NCI-H2227 treated with DMSO at 0.1 percent for 48 hours (cell line): ENCODE measurements at places on chromosomes 1 and 21.

GRCh38 chr1:20405051-20405754 lies 80.8 kb downstream of the CAMK2N1 start:
- DNase-seq = no peak

GRCh38 chr1:236890152-236891056 lies 95.3 kb downstream of the MTR start:
- DNase-seq = no peak

GRCh38 chr1:100530880-100531487 lies 7.0 kb upstream of the GPR88 start:
- DNase-seq = no peak

- DNase-seq = no peak
These were observed 880 bp downstream of the IGSF21 start for GRCh38 chr1:18108299-18109057.

DNA sequence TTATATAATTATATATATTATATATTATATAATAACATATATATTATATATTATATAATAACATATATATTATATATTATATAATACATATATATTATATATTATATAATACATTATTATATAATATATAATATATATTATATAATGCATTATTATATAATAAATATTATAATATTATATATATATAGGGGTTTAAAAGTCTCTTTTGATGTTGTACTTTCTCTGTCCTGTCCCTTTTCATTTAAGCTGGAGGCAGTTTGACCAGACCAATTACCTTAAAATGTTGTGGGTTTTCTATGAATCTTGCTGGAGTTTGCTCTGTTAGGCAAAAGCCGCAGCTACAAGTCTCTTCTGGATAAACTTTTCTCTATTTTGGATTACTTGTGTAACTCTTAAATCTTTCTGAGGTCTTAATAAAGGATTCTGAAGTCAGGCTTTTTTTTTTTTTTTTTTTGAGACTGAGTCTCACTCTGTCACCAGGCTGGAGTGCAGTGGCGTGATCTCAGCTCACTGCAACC lies 22.2 kb upstream of the KIF1B start:
- no peak for DNase-seq

GRCh38 chr1:193697776-193698175 lies 511.4 kb upstream of the B3GALT2 start:
- no peak for DNase-seq

GRCh38 chr1:211541278-211541677 lies 37.7 kb downstream of the SLC30A1 start:
- DNase-seq = no peak

DNA sequence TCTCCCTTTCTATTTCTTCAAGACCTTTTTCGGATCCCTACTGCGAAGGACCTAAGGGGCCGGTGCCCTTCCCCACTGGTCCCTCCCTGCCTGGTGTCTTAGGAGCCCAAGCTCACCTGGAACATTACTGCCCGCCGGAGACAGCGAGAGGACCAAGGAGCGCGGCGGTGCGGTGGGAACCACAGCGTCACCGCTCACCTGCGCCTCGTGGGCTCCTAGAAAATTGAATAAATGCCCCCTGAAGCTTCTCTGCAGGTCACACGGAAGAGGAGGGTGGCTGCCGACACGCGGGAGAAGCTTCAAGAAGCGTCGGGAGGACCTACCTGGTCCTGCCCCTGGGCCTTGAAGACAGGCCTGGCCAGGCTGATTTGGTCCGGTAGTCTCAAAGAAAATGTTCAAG lies 65.2 kb downstream of the PPIAL4A start:
- no peak for DNase-seq

GRCh38 chr1:209080170-209080781 lies 503.2 kb upstream of the CAMK1G start:
- no peak for DNase-seq

DNA sequence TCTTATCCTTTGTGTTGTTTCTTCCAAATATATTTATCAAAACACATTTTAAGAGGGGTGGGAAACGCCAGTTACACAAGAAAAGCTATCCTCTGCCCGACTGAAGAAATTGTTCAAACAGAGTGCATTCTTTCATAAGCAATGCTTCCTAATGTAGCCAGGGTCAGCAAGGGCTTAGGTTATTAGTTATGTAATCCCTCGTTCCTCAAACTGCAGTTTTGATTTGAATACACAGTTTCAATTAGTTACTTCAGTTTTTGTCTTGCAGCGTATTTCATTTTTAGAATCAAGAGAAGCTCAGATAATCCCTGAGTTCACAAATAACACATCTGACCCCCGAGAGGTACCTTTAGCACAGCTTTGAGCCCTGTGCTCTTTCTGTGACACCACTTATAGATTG lies 141.7 kb upstream of the NRIP1 start:
- DNase-seq = no peak

DNA sequence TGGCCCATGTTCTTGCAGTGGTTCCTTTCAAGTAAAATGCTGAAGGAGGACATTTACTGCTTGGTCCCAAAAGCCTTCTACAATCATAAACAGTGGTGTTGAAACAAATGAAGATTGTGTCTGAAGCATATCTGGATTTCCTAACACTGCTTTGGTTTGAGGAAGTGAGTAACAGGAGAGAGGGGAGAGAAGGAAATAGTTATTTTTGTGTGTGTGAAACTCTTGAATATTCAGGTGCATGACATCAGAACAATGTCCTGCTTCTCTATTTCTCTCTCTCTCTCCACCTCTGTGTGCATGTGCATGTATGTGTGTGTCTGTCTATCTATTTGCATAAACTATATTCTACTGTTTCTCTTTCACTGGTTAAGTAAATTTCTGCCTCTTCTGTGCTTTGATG lies 61.4 kb upstream of the TNFSF18 start:
- no peak for DNase-seq

DNA sequence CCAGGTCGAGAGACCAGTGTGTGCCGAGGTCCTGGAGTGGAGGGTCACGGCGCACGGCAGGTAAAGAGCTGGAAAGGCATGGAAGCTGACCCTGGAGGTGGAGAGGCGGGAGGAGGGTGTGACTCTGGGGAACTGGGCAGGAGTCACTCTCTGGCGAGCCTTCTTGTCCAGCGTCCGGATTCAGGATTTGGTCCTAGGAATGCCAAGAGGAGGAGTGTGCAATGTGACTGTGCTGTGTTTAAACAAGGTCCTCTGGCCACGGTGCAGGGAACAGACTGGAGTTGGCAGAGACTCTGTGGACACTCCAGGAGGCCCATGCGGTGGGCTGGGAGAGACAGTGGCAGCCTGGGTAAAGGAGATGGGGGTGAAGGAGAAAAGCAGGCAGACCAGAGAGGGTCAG lies 64.2 kb upstream of the CASZ1 start:
- DNase-seq = no peak

GRCh38 chr1:177424744-177425143 lies 254.0 kb downstream of the BRINP2 start:
- DNase-seq = no peak

- DNase-seq = peak; percentile 99
These were observed at the start of gene PCBP3 for GRCh38 chr21:45643021-45643980. TSS of gene PCBP3 (plus strand) at chr21:45643725. CDS start at chr21:45850086, 206,361 bp downstream.

GRCh38 chr1:15758343-15758931 lies at the start of gene FBLIM1:
TSS of gene FBLIM1 (plus strand) at chr1:15758795. CDS start at chr1:15764984, 6,189 bp downstream.
- no peak for DNase-seq

DNA sequence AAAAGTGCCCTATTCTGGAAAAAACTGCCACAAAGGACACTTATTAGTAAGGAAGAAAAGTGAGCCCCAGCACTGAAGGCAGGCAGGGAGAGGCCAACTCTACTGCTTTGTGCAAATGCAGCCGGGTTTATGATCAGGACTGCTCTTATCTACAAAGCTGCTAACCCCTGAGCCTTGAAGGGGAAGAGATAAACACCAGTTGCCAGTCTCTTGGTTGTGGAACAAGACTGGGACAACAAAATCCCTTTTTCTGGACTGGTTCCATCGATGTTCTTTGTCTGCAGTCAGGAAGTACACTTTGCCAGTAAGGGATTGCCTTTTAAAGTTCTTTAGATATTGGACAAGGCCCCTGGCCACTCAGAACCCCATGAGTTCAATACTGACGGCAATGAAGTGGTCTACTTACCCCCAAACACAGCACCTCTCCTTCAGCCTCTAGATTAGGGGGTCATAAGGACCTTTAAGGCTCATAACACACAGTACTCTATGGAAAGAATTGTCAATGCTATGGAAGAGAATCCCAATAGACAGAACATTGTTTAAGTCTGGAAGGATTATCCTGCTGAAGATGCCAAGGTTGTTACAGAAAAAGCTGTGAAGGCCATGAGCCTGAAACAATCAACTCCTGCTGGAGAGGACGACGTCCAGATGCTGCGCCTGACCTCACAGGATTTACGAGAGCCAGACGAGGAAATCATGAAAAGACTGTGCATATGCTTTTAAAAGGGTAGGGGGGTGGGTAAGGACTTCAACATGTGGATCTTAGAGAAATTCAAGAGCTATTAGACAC lies 43.6 kb downstream of the GNB1 start:
- no peak for DNase-seq

- no peak for DNase-seq
These were observed 446.6 kb downstream of the PLA2G4A start for GRCh38 chr1:187275346-187275745.

GRCh38 chr1:205453466-205453865 lies 2.4 kb downstream of the BLACAT1 start:
- DNase-seq = no peak

GRCh38 chr1:101738475-101738874 lies 258.3 kb downstream of the OLFM3 start:
- no peak for DNase-seq

DNA sequence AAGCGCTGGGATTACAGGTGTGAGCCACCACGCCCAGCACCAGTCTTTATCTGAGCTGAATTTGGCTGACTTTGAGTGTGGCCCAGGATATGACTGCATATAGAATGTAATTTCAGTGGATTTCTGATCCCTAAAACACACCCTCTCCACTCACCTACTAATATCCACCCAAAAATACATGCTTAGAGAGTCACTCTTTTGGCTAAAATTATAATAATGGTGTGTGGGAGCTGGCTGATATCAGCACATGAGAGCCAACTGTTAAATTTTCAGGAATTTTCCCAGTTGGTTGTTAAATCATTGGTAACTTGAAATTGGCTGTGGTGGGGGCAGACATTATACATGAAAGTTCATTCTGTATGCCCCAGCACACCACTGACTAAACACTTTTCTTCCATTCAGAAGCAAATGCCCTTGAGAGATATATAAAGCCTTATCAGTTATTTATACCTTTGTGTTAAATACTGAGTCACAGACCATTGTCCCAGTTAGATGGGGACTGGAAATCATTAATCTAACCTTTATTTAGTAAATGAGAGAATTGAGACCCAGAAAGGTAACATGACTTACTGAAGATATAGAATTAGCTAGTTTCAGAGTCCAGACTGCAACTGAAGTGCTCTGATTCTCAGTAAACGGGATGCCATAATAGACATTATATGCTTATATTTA lies 9.9 kb upstream of the CD247 start:
- DNase-seq = no peak
